DND-41 (cell line): ENCODE measurements at places on chromosomes 3 and 15.
A peak's percentile ranks its signal among the peaks of the same experiment; 100 is the strongest.

DNA sequence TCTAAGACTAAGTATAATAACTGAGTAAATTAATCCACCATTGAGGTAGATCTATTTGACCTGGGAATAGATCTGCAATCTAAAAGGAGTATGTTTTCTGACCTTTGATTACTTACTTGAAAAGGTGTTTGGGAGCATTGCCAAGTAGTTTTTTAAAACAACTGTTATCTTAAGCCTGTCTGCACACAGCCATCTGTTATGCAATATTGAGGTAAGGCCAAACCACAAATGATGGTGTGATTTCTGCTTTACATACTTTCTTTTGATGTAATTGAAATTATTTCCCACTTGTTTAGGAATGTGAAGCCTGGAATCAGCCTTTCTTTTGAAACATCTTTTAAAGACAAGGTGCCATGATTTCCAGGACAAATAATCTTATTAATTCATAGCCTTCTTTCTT, 274.0 kb downstream of the BBX start:
- peak; percentile 16 for DNase-seq

DNA sequence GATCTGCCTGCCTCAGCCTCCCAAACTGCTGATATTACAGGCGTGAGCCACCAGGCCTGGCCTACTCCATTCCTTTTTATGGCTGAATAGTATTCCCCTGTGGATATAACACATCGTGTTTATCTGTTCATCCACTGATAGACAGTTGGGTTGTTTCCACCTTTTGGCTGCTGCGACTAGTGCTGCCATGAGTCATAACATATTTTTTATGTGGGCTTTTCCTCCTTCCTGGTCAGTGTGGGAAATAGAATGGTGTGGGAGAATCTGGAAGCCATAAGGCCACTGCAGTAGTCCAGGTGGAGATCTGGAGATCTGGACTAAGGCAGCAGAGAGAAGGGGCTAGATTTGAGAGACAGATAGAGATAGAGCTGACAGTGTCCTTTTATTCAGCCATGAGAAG, 16.2 kb downstream of the LCMT2 start:
- no peak for DNase-seq

- DNase-seq, result no peak
Observed at GRCh38 chr3:29070959-29071634, 209.8 kb upstream of the RBMS3 start.

GRCh38 chr3:17749281-17749680, 6.8 kb upstream of the TBC1D5 start:
- no peak for DNase-seq

DNA sequence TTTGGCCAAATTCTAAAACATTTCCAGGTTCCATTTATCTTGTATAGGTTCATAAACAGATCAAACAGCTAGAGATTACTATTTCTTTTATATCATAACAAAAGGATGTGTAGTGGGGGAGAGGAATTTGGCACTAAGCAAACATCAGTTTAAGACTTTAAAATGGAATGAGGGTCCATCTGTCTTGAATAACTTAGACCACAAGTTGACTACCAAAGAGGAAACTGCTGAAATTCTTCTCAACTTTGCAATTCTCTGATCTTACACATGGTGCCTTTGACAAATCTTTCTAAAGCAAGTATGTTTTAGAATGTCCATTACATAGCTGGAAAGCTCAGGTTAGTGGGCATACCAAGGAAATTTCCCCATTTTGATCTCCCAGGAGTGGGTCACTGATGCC, 140.5 kb upstream of the ADAMTS9 start:
- DNase-seq, result no peak

GRCh38 chr3:197378985-197379718, 80.7 kb upstream of the DLG1 start:
- DNase-seq, result no peak

DNA sequence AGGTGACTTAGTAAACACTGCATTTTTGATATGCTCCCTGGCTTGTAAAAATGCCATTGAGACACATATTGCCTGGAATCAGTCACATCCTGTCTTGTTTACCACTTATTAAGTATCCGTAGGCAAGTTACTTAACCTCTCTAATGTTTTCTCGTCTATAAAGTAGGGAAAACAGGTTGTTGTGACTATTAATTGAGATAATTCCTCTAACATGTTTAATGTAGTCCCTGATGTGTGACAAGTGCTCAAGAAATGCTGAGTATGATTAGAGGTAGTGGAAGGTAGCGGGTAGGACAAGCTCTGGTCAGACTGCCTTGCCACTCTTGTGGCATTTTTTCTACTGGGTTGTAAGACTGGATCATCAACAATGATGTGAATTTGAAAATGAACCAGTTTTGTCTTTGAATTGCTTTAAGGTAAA, 54.1 kb downstream of the NFKBIZ start:
- DNase-seq, result no peak

DNA sequence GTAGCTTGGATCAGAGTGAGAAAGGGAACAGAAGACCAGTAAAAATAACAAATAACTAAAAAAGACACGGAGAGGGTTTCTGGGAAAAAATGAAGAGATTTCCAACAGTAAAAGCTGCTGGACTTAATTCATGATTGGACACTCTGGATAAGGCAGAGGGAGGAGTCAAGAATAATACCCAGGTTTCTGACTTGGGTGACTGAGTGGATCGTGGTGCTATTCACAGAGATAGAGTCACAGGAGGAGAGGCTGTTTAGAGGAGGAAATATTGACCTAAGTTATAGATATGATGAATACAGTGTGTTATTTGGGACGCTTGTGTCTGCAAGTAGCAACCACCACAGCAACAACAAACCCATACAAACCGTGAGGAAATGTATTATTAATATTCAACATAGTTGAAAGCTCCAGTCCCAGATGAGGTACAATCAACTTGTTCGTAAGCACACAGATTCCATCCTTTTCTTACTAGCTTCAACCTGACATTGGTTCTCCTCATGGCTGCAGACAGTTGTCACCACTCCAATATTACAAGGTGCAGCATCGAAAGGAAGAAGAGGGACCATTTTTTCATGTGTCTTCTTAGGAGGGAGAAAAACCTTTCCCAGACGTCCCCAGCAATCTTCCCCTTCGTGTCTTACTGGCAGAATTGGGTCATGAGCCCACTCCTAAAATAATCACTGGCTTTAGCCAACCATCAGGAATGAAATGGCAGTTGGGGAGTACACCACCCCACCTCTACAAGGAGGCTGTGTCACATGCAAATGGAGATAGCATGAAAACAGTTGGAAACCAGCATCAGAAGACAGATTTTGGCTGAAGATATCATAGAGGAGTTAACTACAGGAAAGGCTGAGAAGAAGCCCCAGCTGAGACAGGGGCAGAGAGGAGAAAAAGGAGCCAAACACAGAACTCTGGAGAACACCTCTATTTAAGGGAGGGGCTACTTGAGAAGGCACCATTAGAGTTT, 387.8 kb downstream of the SHQ1 start:
- no peak for DNase-seq

GRCh38 chr3:168707900-168708299, 612.2 kb upstream of the GOLIM4 start:
- no peak for DNase-seq

GRCh38 chr3:65019443-65020055, 331.7 kb upstream of the ADAMTS9 start:
- no peak for DNase-seq

DNA sequence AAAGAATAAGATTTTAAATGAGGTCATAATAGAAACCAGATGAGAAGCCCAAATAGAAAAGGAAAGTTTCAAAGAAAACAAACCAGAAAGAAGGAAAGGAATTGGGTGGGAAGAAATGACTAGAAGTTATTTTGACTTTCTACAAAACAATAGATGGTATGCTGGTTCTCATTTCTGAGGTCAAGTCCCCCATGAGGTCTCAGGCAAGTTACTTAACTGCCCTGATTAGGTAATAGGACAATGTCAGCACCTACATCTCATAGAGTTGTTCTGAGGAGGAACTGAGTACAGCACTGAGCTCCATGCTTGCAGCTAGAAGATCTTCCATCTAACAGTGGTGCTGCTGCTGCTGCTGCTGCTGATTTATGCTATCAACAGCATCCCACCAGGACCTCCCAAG, 185.9 kb downstream of the ERC2 start:
- DNase-seq, result no peak

DNA sequence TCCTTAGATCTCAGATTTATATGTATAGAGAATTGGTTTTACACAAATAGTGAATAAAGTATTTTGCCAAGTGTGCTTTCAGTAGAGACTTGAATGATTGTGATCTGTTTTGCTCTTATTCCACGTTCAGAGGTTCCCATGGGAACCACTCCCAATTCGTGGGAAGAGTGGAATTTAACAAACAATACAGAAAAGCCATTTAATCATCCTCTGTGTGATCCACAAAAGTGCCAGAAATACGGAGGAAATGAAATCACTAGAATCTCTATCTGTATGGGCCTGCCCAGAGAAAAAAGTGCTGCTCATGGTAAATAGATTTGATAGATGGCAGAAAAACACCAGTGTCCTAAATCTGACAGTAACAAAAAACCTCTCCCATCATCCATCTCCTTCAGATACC, 56.0 kb downstream of the CNTN4 start:
- no peak for DNase-seq
